A549 treated with CORT108297 at 1 μM for 4 hours (cell line): ENCODE measurements at places on chromosomes 6 and 20. TPM values are rescaled to one million over a fixed set of nuclear protein-coding genes. Genes with fewer than 3 reads are reported as not detected.

OR12D3 gene
- not detected in 5 replicates for total RNA-seq

OR2B2 gene
- total RNA-seq = not detected in 5 replicates

CST5 gene
- total RNA-seq = not detected in 5 replicates

CDH4 gene
- total RNA-seq = 6.1 to 9.5 TPM (median 7.1 TPM) in 5 replicates

PRSS16 gene
- total RNA-seq = 3.0 to 3.6 TPM (median 3.2 TPM) in 5 replicates

RHAG gene
- 0.06 to 0.10 TPM (median 0.07 TPM) in 3 of 5 replicates, not detected in the others for total RNA-seq

BMP7 gene
- 0.24 to 0.82 TPM (median 0.68 TPM) in 5 replicates for total RNA-seq

CALHM5 gene
- total RNA-seq = 0.04 to 0.10 TPM (median 0.06 TPM) in 5 replicates

TRIM10 gene
- total RNA-seq = 0.02 TPM in 1 of 5 replicates, not detected in the others

SIRPB1 gene
- total RNA-seq = 0.48 to 0.66 TPM (median 0.52 TPM) in 5 replicates

MYO6 gene
- 6.7 to 8.9 TPM (median 7.3 TPM) in 5 replicates for total RNA-seq

TREM1 gene
- 0.10 to 0.23 TPM (median 0.16 TPM) in 4 of 5 replicates, not detected in the other for total RNA-seq

BHLHE23 gene
- total RNA-seq = not detected in 5 replicates

HLA-E gene
- total RNA-seq = 60.3 to 71.4 TPM (median 61.8 TPM) in 5 replicates

CALHM6 gene
- total RNA-seq = 0.25 to 0.39 TPM in 2 of 5 replicates, not detected in the others

TFAP2D gene
- not detected in 5 replicates for total RNA-seq

LY6G6F gene
- total RNA-seq = not detected in 5 replicates

SASH1 gene
- total RNA-seq = 2.1 to 3.4 TPM (median 2.9 TPM) in 5 replicates

DDX27 gene
- 60.5 to 65.8 TPM (median 61.5 TPM) in 5 replicates for total RNA-seq

WFDC10B gene
- not detected in 5 replicates for total RNA-seq

OR11A1 gene
- total RNA-seq = not detected in 5 replicates

WASF1 gene
- 9.8 to 14.1 TPM (median 12.3 TPM) in 5 replicates for total RNA-seq

RAET1G gene
- 7.3 to 11.9 TPM (median 10.3 TPM) in 5 replicates for total RNA-seq

SAMD3 gene
- not detected in 5 replicates for total RNA-seq

DDX43 gene
- not detected in 5 replicates for total RNA-seq

ADGRB3 gene
- total RNA-seq = not detected in 5 replicates

GPLD1 gene
- 0.66 to 1.3 TPM (median 1.1 TPM) in 5 replicates for total RNA-seq

ESR1 gene
- 0.01 to 0.03 TPM (median 0.01 TPM) in 3 of 5 replicates, not detected in the others for total RNA-seq

SLC17A1 gene
- 0.10 TPM in 1 of 5 replicates, not detected in the others for total RNA-seq

EDN3 gene
- total RNA-seq = 0.52 to 0.96 TPM (median 0.72 TPM) in 5 replicates

PLCB4 gene
- total RNA-seq = 12.5 to 18.1 TPM (median 14.7 TPM) in 5 replicates

HLA-DQA1 gene
- total RNA-seq = not detected in 5 replicates
